ENCODE measurements at places on chromosomes 4 and X. TPM values are rescaled to one million over a fixed set of nuclear protein-coding genes. Genes with fewer than 3 reads are reported as not detected.

JAKMIP1 gene
- total RNA-seq, result not detected

PLAC8 gene
- total RNA-seq, result not detected

COX7B2 gene
- not detected for total RNA-seq

ETDB gene
- not detected for total RNA-seq

ARMCX2 gene
- total RNA-seq, result 78.0 TPM

TMEM129 gene
- 28.4 TPM for total RNA-seq

PRMT9 gene
- 15.0 TPM for total RNA-seq

ARX gene
- not detected for total RNA-seq

MAGEE1 gene
- total RNA-seq, result 0.33 TPM

MFAP3L gene
- total RNA-seq, result 4.0 TPM

MSX1 gene
- total RNA-seq, result 0.87 TPM

TRIM61 gene
- total RNA-seq, result not detected

CFP gene
- 0.11 TPM for total RNA-seq

STPG2 gene
- 0.17 TPM for total RNA-seq

HPGD gene
- total RNA-seq, result not detected

FGF16 gene
- total RNA-seq, result not detected

SLC25A14 gene
- total RNA-seq, result 7.6 TPM

SPANXC gene
- not detected for total RNA-seq

FDCSP gene
- not detected for total RNA-seq

CXCL3 gene
- 0.33 TPM for total RNA-seq

ODAM gene
- not detected for total RNA-seq

NEIL3 gene
- 1.9 TPM for total RNA-seq

TEX13D gene
- not detected for total RNA-seq

BMP3 gene
- under 0.01 TPM for total RNA-seq

EGF gene
- 0.33 TPM for total RNA-seq

SSX4 gene
- total RNA-seq, result not detected

MAML3 gene
- 3.6 TPM for total RNA-seq

FGFBP1 gene
- total RNA-seq, result not detected

FAM50A gene
- total RNA-seq, result 49.4 TPM

ANKRD17 gene
- total RNA-seq, result 49.4 TPM

NPNT gene
- total RNA-seq, result 0.11 TPM

ACE2 gene
- not detected for total RNA-seq

IL13RA1 gene
- total RNA-seq, result 117 TPM

CTAG1A gene
- not detected for total RNA-seq

ERAS gene
- not detected for total RNA-seq

FGB gene
- not detected for total RNA-seq

UBA6 gene
- 84.8 TPM for total RNA-seq

NOP14 gene
- total RNA-seq, result 21.4 TPM

SYNPO2 gene
- 0.11 TPM for total RNA-seq

COL25A1 gene
- under 0.01 TPM for total RNA-seq

MAOA gene
- 114 TPM for total RNA-seq

PPARGC1A gene
- 0.34 TPM for total RNA-seq

MAGEB3 gene
- total RNA-seq, result not detected

VCX gene
- not detected for total RNA-seq

GAGE12H gene
- not detected for total RNA-seq

TAPT1 gene
- total RNA-seq, result 16.5 TPM

LUZP4 gene
- not detected for total RNA-seq

TMEM150C gene
- 8.3 TPM for total RNA-seq

DMRTC1B gene
- total RNA-seq, result not detected

TLR10 gene
- not detected for total RNA-seq

CHIC2 gene
- total RNA-seq, result 53.3 TPM

CDX4 gene
- not detected for total RNA-seq

NEUROG2 gene
- total RNA-seq, result not detected
